Fibroblast of mammary gland (primary cell): ENCODE measurements at places on chromosomes 7 and 10.
A peak's percentile ranks its signal among the peaks of the same experiment; 100 is the strongest.

DNA sequence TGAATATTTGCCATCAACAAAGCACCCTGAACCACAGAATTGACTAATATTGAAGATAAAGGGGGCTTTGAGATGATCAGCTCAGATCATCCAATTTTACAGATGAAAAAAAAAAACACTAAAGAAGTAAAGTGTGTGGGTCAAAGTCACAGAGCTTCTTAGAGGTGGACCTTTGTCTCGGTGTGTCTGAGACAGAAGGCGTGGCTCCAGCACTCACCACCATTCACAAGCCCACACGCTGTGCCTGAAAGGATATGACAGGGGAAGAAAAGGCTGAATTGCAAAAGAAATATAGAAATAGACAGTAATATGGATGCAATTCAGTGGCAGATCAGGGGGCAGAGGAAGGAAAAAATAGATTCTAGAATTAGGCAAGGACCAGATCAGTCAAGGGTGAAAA, 114.9 kb upstream of the PLXNA4 start:
- DNase-seq = no peak

- DNase-seq = no peak
Observed at GRCh38 chr7:106029451-106029850, 66.4 kb downstream of the CDHR3 start.

DNA sequence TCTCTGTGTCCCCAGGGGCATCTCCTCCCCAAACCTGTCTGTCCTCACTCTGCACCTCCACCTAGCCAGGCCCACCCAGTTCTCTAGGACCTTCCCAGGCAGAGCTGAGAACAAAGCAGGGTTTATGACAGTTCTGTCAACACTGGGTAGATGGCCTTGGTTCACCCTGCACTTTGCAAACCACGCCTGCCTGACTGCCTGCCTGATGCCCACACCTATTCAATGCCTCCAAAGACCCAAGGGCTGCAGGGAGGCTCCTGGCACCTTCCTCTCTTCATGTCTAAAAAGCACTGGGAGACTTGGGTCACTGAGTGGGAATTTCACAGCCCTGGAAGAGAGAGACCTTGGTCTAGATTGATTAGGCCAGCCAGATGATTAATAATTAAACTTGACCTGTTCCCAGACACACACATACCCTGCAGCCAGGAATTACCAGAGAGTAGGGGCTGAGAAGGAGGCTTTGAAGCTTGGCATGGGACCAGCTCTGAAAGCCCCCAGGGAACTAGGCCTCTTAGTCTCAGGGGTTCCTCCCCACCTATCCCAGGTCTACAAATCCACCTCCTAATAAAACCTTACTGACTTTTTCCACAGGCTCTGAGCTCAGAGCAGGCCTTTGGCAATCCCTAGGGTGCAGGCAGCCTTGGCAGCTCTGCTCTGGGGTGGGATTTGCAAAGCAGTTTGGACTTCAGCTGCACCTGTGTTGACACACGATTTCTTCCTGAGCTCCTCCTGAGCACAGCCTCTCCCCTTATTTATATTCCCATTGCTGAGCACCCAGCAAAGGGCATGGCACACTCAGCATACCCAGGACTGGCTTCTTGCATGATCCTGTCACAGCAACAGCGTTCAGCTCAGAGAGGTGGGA, 25.7 kb upstream of the PDCD4 start:
- no peak for DNase-seq

DNA sequence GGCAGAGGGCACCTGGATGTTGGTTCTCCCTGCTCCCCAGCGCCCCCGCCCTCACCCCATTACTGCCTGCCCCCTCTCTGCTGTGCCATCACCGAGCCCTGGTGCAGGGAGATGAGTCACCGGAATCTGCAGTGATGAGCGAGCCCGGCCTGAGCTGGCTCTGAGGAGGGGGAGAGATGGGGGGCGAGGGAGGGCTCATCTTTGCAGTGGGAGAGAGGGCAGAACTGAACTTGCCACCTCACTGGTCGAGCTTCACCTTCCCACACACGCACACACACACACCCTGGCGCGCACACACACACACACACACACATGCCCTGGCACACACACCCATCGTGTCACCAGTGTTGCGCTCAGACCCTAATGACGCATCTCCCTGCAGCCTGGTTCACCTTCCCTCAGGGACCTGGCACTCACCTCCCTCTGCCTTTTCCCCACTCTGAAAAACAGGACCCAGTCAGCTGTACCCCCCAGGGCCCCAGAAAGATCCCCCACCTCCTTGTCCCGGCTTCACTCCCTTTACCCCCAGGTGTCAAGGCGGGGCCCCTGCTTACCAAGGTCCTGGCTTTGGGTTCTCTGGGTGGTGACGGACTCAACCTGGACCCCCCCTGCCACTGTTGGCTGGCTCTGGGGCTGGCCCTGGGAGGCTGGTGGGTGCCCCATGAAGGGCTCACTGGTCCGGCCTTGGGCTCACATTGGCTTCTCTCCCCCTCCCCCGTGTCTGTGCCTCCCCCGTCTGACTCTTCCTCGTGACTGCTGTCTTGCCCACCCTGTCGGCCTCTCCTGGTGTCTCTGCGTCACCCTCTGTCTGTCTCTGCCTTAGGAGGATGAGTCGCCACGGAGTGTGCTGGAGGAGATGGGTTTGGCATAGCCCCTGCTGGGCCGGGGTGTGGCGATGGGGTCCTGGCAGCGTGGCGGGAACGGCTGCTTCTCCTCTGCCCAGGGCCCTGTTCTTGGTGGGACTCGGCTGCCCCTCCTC, 5.4 kb downstream of the VGF start:
- DNase-seq = peak; percentile 43

- no peak for DNase-seq
Observed at GRCh38 chr7:94922457-94922856, 15.1 kb downstream of the PPP1R9A start.

- DNase-seq = no peak
Observed at GRCh38 chr10:15368101-15368855, 2.8 kb downstream of the FAM171A1 start.

DNA sequence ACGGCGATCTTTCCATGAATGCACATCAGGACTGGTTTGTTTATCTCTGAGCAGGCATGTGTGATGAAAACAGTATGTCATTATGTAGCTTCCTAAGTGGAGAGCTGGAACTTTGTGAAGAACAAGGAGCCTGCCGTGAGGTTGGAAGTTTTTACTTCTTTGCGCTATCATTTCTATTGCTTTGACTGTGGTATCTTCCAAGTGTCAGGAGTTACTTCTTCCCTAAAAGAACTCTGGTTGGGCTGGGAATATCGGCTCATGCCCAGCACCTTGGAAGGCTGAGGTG, 167.4 kb upstream of the AHR start:
- DNase-seq = no peak

DNA sequence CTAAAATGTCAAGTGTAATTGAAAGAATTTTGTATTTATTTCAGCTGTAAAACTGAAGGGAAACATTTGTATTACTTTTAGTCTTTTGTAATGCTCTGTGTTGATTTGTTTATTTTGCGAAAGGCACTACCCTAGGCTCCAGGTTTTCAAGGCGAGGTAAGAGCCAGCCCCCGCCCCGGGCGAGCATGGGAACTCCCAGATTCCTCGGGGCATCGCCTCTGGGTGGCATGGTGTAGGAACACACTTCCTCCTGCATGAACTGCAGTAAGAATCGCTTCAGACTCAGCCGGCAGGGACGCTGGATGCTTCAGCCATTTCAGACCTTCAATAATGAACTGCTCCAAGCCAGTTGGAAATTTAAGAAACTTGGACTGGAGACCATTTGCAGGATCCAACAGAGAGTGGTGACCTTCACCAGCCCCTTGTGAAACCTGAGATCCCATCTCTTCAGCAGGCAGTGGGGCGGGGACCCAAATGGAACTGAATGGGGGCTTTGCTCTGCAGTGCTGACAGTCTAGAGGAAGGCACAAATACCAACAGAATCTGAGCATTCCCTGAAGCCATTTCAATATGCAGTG, 544.3 kb upstream of the MGMT start:
- no peak for DNase-seq

DNA sequence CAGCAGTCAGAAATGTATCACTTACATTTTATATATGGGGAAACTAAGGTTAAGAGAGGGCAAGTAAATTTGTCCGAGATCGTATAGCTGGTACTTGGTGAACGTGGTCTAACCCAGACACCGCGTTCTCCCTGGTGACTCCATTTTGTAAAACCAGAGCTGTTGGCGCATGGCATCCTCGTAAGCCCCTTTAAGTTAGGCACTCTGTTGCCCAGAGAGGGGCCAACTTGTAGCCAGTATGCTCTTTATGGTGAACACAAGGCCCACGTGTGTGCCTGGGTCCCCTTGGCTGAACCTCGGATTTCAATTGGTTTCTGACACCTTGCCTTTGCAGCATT, 39.7 kb upstream of the ZNF518A start:
- no peak for DNase-seq

DNA sequence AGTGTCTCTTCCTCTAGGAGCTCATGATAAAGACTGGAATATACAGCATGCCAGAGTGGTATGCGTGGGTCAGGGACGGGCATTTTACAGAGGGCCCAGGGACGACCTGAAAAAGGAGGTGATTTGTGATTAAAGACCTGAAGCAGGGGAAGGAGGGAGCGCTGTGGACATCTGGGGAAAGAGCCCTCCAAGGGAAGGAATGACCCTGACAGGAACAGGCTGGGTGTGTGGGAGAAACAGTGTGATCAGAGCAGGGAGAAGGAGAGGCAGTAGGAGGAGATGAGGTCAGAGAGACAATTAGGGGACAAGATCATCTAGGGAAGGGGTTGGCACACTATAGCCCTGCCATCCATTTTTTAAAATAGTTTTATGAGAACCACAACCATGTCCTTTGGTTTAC, 3.4 kb upstream of the RASSF4 start:
- no peak for DNase-seq

DNA sequence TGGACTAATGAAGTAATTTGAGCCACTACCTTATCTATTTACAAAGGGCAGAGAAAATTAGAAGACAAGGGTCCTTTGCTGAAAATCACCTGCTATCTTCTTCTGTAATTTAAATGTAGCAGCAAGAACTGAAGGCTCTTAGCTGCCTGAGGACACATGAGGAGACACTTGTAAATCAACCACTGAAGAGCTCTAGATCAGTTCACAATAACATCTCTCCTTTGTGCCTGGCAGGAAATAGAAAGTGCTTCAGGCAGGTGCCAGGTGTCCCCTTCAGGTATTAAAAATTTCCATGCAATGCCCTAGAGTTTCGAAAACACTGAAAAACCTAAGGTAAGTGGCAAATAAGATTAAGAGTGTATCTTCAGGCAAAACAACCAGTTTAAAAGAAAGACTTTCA, 474.6 kb downstream of the GRM8 start:
- DNase-seq = no peak

GRCh38 chr10:8767591-8767990, 713.1 kb downstream of the GATA3 start:
- DNase-seq = no peak

- DNase-seq = no peak
Observed at GRCh38 chr7:116211913-116212596, 1.7 kb downstream of the TES start.

DNA sequence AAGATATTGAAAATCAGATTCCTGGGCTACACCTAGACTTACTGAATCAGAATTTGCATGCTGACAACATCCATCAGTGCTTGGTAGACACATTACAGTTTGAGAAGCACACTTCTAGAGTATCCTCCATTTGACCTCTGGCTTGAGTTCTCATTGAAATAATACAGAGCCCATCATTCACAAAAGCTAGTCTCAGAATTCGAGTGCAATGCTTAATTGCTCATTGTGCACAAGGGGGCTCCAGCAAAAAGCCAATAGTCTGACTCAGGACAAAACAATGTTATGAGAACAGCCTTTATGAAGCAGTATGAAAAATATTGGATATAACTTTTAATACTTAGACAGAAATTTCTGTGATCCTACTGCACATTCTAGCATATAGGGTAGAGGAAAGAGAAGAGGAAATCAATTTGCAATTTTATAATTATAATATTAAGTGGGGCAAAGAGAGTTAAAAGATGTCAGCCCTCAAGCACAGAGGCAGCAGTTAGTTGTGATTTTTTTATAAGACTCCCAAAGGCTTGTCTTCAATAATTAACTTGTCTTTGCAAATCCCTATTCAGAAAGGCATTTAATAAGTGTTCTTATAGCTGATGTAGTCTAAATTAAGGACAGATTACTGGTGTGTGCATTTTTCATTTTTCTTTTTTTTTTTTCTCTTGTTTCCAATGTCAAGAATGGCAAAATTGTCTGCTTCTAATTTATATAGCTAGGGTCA, 105.8 kb upstream of the ANK3 start:
- DNase-seq = peak; percentile 5

- DNase-seq = peak; percentile 86
Observed at GRCh38 chr10:30438021-30438850, 4.3 kb downstream of the MAP3K8 start.

DNA sequence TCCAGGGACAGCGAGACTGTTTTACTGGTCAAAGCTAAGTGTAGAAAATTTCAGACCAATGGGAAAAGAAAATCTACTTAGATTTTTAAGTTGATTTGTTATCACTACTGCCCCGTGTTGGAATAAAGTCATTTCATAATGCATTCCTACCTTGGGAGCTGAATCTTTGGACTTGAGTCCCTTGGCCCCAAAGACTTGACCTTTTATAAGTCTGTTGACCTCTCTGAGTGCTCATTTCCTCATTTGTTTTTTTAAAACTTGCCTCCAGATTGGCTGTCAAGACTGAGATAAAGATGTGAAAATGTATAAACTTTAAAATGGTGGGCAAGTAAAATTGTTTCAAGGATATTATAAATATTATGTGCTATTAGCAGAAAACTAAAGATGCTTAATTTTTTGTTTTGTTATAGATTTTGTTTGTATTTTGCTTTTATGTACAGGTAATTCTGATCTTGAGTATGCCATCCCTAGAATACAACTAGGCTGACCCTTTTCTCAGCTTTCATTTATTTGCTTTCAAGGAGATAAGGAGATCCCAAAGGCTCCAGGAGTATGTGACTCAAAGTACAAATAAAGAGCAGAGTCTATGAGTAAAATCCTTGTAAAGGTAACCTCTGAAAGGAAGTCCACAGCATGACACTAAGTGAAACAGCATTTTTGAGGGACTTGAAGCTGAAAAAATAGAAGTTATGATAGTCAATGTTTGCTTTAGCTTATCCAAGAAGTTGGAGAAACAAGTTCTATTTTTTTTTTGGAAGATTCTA, 54.6 kb downstream of the TMEM26 start:
- DNase-seq = no peak

DNA sequence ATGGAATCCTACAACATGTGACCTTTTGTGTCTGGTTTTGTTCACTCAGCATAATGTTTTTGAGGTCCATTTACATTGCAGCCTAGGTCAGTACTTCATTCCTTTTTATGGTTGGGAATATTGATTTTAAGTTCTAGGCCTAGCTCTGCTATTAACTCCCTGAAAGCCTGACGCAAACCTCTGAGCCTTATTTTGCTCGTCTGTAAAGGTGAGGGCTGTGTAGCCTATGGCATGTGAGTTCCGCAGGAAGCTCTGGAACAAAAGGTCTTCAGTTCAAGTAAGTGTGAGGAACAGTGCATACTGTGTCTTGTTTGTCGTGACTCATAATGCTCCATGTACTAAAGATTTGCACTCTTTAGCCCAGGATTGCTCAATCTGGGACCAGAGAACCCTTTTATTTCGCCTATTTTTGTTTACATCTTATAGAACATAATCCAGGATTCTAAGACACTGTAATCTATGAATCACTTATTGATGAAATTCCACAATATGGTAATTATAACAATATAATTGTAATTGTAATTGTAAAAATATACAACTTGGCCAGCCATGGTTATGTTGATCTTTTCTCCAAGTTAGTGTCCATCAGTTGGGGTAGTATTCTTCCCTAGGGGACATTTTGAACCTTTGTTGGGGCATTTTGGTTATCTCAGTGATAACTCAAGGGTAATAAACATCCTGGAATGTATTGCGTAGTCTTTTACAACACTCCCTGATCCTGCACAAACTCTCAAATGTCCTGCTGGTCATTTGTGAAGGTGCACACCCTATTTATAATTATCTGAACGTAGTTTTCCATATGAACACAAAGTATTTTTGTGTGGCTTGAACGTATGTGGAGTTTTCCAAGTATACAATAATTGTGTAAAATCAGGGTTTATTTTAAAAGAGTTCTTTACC, 184.7 kb downstream of the VTI1A start:
- peak; percentile 63 for DNase-seq
